ENCODE measurements at places on chromosomes 11 and 22.
A peak's percentile ranks its signal among the peaks of the same experiment; 100 is the strongest.

DNA sequence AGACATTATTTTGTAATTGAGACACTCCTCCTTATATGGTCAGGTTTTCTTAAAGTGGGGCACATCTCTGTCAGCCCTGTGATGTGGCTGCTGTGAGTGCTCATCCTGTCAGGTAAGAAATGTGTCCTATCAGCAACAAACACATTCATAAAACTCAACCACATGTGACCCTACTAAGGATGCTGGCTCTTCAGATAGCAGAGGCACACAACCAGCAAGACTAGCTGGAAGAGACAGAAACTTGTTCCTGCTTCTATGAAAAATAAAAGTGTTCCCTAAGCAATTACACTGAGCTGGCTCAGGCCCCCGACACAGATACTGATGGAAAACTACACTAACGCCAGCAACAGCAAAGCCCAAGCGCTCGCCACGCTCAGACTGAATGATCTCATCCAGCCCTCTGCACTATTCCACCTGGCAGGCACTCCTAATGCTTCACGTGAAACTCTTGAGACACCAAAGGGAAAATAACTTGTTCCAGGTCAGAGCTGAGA lies 49.8 kb upstream of the CYP2D6 start:
- no peak for DNase-seq

GRCh38 chr11:69167130-69167915 lies 11.6 kb downstream of the SMIM38 start:
- no peak for DNase-seq

DNA sequence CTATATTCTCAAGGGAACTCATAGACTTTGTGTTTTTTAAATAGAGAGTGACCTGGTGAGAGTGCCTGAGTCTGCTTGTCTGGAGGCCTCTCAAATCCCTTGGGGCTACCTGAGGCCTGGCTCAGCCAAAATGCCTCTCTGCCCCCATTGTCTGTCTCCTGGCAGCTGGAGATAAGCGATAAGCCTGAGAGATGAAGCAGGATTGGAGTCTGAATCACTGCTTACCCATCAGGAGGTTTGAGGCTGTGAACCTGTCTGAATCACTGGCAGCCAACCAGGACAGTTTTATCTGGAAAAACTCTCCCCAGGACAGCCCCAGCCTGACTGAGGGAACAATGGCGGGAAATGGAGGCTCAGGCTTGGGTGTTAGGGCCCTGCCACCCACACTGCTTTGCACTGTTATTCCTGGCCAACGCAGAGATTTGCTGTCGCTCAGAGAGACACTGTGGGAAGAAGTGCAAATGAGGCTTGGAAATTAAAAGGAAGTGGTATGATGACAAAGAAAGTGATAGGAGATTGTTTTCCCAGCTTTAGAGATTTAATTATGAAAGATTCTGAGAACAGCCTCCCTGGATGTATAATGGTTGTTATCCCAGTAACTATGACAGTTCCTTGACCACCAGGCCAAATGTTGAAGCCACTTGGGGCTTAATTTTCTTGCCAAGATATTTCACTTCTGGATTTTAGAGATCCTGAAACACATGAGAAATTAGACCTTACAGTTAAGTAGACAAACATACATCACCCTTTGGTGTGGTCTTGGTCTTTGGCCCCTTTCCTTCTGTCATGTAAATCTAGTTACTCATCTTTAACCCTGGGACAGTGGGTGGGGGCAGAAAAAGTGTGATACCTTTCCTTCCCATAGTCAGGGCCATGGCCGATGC lies 102.1 kb downstream of the RASSF10 start:
- no peak for DNase-seq

- DNase-seq: no peak
These were observed 4.7 kb downstream of the API5 start for GRCh38 chr11:43316451-43316850.

GRCh38 chr11:78573681-78574080 lies 983 bp downstream of the NARS2 start:
- DNase-seq: no peak

- DNase-seq: no peak
These were observed 5.4 kb upstream of the MAPK8IP1 start for GRCh38 chr11:45879803-45880686.

DNA sequence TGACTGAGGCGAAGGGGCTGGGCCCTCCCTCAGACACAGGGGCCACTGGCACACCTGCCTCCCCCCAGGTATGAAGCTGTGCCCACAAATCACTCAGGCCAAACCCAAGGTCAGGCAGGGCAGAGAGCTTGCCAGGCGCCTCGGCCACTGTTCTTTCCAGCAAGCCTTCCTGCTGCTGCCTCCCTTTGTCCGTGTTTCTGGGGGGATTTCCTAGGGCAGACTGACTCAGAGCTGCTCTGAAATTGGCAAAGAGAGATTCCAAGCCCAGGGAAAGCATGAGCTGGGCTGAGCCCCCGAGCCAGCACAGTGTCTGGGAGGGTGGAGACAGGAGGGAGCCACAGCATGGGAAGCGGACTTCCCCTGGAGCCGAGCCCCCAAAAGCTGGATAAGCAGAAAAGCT lies 33.2 kb downstream of the PPP2R1B start:
- DNase-seq: no peak

DNA sequence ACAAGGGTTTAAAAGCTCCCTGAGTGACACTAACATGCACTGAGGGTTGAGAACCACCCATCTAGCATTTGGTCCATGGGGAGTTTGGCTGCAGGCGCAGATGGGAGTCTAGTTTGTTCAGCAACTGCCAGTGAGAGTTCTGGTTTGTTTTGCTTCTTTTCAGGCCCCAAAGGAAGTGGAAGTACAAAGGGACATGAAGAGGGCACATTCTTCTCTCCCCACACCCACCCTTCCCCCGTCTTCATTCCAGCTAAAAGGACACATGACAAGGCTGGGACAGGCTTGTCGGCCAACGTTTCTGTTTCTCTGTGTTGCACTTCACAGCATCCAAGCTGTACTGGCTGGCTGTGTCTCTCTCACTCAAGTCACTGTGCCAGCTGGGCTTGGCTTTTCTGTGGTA lies 8.2 kb upstream of the ENDOD1 start:
- DNase-seq: no peak

GRCh38 chr22:36858156-36858555 lies 2.6 kb upstream of the NCF4 start:
- DNase-seq: no peak

- no peak for DNase-seq
These were observed 32.8 kb downstream of the CSTPP1 start for GRCh38 chr11:46969379-46969778.

DNA sequence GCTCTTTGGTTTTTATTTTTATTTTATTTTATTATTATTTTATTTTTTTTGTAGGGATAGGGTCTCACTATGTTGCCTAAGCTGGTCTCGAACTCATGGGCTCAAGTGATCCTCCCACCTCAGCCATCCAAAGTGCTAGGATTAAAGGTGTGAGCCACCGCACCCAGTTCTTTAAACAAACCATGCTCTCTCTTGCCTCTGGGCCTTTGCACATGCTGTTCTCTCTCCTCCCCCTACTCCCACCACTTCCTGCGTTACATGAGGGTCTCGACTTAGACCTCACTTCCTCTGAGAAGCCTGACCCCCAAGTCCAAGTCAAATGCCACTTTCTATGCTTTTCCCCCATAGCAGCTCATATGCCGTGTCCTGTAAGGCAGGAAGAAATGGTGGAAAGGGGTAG lies 15.2 kb upstream of the TCF20 start:
- no peak for DNase-seq

DNA sequence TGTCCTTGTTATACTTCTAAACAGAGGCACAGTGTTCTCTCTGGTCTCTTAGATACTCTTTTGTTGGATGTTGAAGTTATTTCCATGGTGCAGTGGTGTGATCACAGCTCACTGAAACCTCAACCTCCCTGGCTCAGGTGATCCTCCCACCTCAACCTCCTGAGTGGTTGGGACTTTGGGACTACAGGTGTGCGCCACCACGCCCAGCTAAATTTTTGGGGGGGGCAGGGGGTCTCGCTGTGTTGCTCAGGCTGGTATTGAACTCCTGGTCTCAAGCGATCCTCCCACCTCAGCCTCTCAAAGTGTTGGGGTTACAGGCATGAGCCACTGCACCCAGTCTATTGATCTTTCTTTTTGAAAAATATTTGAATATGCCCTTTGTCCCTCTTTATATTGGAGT lies 14.9 kb downstream of the ZNF74 start:
- no peak for DNase-seq

- DNase-seq: no peak
These were observed 8.2 kb downstream of the MTFP1 start for GRCh38 chr22:30433773-30434172.

DNA sequence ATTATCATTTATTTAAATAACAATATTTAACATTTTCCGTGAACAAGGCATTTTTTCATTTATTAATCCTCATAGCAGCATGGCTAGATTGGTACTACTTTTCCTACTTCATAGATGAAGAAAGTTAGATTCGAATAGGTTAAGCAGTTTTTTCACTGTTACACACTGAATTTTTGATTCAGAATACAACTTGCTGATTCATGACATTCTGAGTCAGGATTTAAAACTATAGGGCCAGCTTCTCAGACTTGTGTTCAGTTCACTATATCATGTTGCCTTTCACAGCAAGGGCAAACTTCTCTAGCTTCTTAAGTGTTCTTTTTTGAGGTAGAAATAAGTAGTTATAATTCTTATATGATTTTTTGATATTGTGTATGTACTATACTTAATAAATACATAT lies 31.5 kb downstream of the CYP2R1 start:
- no peak for DNase-seq

- no peak for DNase-seq
These were observed 32.8 kb downstream of the KCNE3 start for GRCh38 chr11:74434528-74434927.

DNA sequence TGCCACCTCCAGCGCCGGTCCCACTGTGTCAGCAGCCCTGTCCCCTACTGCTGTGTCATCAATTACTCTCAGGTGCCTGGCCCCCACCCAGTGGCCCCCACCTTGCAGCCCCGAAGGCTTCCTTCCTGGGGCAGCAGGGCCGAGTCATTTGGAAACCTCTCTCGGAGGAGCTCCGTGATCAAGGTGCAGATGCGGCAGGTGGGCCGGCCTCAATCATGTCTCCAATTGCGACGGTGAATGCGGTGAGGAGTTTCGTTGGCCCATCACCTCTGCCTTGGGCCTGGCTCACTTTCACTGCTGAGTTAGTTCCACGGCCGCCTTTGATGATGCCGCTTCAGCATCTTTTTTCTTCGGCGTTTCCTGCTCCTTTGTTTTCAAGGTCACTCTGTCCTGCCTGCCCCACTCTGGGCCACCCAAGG lies 11.3 kb upstream of the CXCR5 start:
- no peak for DNase-seq

GRCh38 chr22:34017205-34017604 lies 96.9 kb upstream of the LARGE1 start:
- DNase-seq: peak; percentile 7

DNA sequence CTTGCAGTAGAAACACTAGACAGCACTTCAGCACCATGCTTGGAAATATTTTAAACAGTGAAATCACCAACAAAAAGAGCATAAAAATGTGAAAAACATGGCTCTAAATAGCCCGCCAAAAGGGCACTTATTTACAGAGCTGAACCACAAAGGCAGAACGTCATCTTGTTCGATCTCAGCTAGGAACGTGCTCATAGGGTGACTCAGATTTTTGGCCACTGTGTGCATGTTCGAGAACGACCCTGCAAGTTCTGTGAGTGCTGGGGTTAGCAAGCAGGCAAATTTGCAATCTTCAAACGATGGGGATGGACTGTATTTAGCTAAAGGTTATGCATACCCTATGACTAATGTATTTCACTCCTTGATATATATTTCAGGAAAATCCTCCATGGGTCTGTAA lies 30.6 kb downstream of the OR2AT4 start:
- DNase-seq: no peak

DNA sequence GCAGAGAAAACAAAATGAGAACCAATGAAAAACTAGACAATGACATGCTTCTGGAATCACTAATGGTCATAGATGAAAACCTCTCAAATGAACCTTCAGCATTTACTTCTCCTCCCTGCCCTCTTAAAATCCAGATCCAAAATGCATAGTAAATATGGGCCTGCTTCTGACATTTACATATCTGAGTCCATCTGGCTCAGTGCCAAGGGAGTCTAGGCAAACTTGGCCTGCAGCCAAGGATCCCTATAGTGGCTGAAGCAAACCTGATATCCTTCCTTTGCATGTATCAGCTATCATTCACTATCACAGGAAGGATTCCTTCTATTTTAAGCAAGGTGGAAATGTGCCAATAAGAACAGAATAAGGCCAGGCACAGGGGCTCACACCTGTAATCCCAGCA lies 104.8 kb downstream of the C11orf58 start:
- DNase-seq: peak; percentile 17

DNA sequence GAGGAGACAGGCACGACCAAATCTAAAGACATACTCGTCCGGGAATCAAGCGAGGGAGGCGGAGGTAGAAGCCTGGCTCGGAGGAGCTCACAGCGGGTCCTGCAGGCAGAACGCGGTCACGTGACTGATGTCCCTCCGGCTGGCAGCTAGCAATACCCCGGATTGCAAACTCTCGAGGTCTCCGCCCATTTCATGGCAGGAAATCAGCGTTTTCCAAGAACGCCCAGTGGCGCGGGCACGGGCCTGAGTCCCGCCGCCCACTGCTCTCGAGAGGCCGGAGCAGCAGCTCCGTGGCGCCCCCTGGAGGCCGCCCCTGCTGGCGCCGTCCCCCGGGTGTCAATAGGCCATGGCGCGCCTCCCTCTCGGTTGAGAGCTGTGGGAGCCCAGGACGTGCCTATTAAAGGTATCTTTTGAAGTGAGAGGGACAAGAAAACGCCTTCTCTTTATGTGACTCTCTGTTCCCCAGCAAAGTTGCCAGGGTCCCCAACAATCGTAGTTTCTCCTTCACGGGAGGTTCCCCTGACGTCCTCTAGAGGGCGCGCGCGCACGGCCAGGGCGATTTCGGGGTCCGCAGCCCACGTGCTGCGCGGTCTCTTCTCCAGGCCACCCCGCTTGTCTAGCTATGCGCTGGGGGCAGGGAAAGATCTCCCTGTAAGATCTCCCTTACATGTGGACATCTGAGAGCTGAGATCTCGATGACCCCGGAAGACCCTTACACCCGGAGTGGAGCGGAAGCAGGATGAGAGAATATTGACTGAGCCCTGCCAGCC lies 37.3 kb upstream of the RBFOX2 start:
- peak; percentile 87 for DNase-seq

GRCh38 chr11:2759228-2760195 lies 59.7 kb upstream of the KCNQ1OT1 start:
- DNase-seq: no peak

DNA sequence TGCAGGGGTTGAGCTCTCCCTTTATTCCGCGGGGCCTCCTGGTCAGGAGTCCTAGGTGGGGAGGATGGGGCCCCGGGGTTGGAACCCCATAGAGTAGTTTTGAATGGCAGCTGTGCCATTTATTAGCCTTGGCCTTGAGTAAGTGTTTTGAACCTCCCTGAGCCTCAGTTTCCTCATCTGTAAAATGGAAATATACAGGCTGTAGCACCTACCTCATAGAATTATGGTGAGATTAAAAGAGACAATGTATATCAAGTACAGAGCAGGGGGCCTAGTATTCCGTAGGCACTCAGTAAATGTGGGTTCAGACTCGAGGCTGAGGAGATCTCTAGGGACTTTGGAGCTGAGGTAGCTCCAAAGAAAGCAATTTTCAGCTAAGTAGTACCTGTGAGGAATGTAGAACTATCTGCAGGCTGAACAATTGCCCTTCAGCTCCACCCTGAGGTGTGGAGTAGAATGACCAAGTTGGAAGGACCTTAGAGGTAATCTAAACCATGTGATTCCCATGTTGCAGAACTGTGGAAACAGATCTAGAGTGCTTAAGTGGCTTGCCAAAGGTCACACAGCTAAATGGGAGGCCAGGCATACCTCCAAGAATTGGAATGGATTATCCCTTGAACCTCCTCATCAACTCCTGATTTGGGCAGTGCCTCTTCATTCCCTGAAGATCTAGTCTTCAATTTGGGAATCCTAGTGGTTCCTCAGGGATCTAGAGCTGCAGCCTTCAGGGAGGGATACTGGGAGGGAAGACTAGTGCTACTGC lies 682 bp downstream of the PGAP2 start:
- DNase-seq: peak; percentile 3

All from NCI-H774 (cell line).